NB4 (cell line): ENCODE measurements at places on chromosomes 16 and 17.

GRCh38 chr17:48067245-48067644, 19.1 kb downstream of the NFE2L1 start:
- no peak for DNase-seq

GRCh38 chr16:82135844-82136243, 34.2 kb downstream of the MPHOSPH6 start:
- no peak for DNase-seq

GRCh38 chr17:43857957-43858600, 11.1 kb downstream of the CD300LG start:
- DNase-seq, result no peak

DNA sequence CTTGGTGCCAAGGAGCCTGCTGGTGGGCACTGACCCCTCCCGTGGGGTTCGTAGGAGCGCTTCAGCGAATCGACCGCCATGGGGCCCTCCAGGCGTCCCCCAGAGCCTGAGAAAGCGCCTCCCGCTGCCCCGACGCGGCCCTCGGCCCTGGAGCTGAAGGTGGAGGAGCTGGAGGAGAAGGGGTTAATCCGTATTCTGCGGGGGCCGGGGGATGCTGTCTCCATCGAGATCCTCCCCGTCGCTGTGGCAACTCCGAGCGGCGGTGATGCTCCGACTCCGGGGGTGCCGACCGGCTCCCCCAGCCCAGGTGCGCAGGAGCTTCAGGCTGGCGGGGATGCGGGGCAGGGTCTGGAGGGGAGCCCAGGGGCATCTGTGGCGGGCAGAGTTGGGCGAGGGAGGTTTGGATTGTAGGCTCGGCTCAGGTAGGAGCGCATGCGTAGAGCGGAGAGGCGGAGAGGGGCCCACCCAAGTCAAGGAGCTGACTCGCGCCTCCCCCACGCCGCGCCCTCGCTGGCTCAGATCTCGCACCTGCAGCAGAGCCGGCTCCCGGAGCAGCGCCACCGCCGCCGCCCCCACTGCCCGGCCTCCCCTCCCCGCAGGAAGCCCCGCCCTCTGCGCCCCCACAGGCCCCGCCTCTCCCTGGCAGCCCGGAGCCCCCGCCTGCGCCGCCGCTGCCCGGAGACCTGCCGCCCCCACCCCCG, 19.8 kb downstream of the FMNL1 start:
- DNase-seq, result no peak

DNA sequence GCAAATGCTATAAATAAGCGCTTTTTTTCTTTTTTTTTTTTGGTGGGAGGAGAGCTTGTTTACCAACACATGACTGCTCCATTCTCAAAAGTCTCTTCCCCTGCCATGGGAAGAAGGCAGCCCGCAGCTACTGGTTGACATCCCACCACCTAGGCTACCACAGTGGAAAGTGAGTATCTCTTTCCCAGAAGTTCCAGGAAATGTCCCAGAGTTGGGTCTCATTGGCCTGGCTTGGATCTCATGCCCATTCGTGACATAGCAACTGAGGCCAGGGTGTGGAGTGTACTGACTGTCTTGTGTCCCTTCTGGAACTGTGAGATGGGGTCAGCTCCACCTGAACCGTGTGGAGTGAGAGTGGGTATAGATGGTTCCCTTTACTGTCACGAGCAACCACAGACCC, 29.5 kb upstream of the BRD7 start:
- no peak for DNase-seq

DNA sequence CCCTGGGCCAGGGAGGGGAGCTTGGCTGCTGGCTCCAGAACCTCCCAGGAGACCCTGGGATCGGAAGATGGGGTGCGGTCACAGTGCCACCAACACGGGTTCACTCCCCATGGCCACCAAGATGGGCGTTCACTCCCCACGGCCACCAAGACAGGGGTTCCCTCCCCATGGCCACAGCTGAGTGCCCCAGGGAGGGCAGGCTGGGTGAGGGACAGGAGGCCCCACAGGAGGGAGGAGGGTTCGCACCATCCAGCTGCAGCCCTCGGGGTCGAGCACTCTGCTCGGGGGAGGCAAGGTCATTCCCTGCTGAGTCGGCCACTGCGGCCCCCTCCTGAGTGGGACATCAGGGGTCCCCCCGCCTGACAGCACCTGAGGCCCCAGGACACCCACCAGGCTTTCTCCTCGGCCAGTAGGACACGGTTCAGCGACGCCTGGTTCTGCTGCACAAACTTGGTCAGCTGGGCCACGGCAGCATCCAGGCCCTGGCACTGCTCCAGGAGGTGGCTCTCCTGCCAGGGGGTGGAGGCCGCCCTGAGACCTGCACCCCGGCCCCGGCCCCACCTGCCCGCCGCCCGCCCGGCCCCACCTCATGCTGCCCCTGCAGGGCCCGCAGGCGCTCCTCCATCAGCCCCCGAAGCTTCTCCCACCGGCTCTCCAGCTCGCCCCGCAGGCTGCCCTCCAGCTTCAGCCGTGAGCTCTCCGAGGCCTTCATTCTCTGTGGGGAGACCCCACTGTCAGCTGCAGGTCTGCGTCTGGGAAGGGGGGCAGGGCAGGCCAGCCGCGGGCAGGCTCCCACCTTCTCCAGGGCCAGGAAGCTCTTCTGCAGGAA, 5.9 kb downstream of the CCDC154 start:
- no peak for DNase-seq

DNA sequence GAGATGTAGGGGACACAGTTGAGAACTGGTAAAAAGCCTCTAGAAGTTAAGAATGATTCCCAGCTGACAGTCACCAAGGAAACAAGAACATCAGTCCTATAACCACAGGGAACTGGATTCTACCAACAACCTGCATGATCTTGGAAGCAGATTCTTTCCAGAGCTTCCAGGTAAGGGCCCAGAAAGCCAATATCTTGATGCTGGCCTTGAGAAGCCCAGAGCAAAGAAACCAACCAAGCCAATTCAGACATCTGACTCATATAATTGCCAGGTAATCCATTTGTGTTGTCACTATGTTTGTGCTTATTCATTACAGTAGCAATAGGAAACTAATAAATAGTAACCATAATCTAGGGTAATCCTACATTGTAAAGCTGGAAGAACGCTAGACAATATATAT, 81.6 kb downstream of the CACNG1 start:
- DNase-seq, result no peak

DNA sequence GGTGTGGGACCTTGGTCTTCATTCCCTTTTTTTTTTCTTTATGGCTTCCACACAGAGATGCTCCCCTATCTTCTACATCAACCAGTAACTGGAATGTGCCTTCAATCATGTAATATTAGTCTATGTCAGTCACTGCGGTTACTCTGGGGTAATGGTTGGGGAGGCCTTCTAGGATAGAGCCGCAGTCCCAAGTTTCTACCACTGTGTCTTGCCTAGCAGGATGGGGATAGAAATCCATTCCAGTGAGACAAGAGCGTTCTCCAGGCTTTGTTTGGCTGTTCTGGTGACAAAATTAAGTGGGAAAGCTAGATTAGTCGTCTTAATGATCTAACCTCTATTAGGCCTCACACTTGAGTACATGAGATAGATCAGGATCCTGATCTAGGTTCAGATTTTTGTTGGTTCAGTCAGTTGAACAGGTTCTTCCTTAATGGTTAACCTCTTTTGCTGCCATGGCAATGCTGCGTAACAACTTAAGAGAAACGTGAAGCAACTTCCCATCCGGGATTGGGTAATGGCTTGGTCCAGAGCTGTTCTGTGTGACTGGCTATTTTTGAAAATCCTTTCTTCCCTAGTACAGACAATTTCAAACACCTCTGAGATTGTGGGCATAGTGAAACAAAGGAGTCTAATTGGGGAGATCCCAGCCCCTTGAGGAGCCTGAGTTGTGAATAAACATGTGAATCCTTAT, 8.7 kb downstream of the MSL1 start:
- peak; percentile 82 for DNase-seq

GRCh38 chr16:3413730-3414379, 12.8 kb downstream of the ZNF174 start:
- peak; percentile 49 for DNase-seq

GRCh38 chr16:1123525-1124230, 27.6 kb upstream of the C1QTNF8 start:
- no peak for DNase-seq

GRCh38 chr17:29054835-29055234, 11.9 kb downstream of the PIPOX start:
- no peak for DNase-seq
